ENCODE measurements at places on chromosomes 1 and 21.

- no peak for DNase-seq
Measured at GRCh38 chr1:55821234-55821633, 606.1 kb upstream of the USP24 start.

DNA sequence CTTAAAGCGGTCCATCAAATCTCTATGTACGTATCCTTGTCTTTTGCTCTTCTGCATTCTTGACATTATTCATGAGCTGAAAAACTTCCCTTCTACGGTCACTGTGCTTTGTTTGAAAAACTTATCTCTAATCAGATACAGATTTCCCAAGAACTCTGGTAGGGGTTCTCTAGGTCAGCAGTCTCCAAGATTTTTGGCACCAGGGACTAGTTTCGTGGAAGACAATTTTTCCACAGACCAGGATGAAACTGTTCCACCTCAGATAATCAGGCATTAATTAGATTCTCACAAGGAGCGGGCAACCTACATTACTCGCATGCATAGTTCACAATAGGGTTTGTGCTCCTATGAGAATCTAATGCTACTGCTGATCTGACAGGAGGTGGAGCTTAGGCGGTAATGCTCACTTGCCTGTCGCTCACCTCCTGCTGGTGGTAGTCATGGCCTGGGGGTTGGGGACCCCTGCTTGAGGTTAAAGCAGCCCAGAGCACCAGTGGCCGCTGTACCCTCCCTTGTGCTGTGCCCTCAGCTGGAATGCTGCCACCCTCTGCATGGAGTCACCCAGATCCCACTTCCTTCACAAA is 30.8 kb downstream of the AK2 start:
- peak; percentile 47 for DNase-seq

DNA sequence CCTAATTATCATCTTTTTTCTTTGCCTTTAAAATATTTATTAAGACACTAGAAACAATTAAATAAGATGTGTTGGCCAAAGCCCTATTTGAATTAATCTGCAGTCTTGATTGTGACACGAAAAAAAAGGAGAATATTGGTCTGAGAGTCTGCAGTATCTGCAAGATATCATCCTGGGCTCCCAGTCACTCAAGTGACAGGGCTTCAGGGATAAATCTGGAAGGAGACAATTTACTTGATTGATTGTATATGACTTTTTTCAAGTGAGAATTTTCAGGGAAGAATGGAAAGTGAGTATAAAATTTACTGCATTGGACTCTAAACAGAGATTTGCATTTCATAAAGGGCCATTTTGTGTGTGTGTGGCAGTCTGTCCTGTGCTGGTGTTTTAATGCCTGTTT is 233.7 kb downstream of the PAPPA2 start:
- no peak for DNase-seq

- no peak for DNase-seq
Measured at GRCh38 chr1:17520041-17520440, 19.5 kb upstream of the ARHGEF10L start.

DNA sequence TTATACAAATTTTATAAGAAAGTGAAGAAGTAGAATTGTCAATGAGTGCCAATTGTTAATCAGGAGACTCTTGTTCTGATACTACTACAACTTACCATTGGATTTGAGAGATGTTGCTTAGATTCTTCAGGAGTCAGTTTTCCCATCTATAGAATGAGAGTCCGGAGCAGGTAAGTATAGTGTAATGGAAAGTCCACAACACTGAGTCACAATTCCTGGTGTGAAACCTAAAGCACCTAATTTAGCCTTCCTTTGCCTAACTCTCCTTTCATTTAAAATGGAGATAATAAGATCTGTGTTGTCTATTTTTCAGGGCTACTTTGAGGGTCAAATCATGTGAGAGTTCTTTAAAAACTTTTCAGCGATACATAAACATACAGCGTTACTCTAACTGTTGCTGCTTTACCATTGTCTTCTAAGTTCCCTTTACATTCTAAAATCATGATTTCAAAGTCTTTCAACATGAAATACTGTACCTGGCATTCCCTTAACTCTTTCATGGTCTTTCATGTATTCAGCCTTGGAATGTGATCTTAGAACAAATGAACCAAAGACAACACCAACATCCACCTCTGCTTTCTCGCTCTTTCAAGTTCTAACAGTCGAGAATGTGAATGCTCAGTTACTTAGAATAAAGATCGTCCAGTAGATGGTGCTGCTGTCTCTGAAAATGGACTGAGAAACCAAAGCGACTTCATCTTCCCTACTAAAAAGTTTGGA is 90.9 kb downstream of the SLC30A10 start:
- DNase-seq: peak; percentile 45

DNA sequence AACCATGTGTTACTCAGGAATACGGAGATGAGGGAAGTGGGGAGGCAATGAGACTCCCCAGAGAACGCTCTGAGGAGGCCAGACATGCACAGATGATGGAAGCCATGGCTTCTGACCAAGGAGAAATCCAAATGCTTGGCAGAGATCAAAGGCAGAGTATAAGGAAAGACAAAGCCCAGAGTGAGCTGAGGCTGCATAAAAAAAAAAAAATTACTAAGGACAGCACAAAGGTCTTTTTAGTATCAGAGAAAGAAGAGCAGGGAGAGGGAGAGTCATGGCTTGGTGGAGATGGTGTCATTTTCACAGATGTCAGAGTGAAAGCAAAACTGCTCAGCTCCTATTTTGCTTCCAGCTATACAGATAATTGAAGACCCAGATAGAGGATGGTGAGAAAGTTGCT is 8.1 kb upstream of the NCF2 start:
- DNase-seq: no peak

All from fibroblast of skin of right biceps (primary cell).